ENCODE measurements at places on chromosomes 4 and X. TPM values are rescaled to one million over a fixed set of nuclear protein-coding genes. Genes with fewer than 3 reads are reported as not detected.

- DNase-seq: no peak
Measured at GRCh38 chr4:69141320-69141719, 45.0 kb downstream of the UGT2B7 start.

DNA sequence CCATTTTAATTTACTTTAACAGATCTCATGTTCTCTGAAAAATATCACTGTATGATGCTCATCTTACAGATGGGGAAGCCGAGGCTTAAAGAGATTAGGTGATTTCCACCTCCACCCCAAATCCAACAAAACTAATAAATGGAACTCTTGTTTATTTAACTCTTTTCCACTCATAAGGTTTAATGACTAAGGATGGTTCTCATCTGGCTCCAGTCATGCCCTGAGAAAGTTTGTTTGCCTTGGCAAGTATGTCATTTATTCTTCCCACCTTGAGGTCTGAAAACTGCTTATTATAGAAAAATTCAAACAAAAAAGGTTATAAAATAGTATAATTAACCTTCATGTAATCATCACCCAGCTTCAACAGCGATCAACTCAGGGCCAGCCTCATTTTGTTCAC lies 56.3 kb downstream of the PPEF2 start:
- DNase-seq: no peak

DNA sequence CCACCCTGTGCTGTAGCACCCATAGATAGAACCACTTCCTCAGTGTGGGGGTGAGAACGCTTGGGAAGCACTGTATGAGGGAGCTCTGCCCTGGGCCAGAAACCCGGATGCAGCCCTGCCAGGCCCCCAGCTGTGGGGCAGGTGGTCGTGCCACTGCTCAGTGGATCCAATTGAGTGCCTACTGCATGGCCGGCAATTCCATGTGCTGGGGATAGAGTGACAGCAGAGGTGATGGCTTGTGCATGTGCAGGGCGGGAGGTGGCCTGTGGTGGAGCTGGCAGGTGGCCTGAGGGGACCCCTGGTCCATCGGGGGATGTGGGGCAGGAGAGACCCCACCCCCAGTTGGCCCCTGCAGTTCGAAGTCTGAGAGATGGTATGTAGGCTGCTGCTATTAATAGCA lies 60.4 kb downstream of the TRMT44 start:
- DNase-seq: no peak

- DNase-seq: no peak
Measured at GRCh38 chr4:8207314-8207713, 8.2 kb downstream of the SH3TC1 start.

- DNase-seq: no peak
Measured at GRCh38 chr4:111812760-111813159, 332.5 kb upstream of the FAM241A start.

DNA sequence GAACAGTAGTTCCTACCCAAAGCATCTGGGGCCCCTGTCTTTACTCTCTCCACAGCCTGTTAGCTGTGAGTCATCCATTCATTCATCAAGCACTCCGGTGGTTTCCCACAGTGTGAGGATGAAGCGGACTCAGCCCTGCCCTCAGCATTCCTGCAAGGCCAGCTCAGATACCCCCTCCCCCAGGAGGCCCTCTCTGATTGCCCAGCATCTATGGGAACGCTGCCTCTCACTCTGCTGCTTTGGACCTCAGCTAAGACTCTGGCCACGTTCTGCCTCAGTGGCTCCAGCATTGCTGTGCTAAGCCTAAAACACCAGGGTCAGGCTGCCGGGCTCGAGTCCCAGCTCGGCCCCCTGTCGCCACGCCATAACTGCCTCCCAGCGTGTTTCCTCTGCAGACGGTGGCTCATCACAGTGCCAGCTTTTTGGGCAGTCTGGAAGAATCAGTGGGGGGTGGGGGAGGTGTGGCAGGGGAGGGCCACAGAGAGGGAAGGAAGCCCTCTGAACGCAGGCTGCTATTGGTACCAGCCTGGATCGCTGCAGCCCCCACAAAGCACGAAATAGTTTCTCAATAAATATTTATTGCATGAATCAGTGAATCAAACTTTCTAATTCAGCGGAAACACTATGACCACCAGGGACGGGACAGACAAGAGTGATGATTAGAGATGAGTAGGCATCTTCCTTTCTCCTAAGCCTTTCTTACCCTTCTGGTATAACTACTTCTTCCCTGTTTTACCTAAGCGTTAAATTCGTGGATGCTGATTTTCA lies 74.4 kb downstream of the SORCS2 start:
- DNase-seq: no peak

- DNase-seq: no peak
Measured at GRCh38 chr4:168503652-168504362, 7.0 kb downstream of the PALLD start.

GRCh38 chr4:187006189-187006618 lies 282.5 kb upstream of the FAT1 start:
- no peak for DNase-seq

DNA sequence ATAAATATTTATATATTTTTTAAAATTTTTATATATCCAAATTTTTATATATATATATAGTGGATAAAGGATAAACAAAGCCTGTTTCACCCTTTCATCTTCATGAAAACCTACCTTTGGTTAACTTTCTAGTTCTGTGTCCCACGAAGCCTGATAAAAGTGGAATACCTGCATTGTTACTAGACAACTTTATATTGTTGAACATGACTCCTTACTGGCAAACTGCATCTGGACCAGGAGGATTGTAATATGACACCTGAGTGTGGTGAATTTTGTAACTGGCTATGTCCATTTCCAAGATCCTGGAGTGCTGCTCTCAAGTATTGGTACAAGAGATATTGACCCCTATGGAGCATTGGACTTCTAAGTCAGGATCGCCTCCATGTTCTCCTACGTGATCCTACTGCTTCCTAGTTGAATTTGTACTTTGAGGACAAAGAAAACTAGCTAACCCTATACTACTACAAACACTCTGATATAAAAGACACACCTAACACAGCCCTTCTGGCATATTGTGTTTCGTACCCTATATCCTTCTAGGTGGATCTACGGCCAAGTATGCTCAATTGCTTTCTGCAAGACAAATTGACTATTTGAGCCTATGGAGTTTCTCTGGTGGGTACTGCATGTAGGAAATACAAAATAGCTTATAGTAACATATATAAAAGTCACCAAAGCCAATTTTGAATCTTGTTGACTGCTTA lies 61.3 kb upstream of the PRRG1 start:
- no peak for DNase-seq

- DNase-seq: peak; percentile 64
Measured at GRCh38 chr4:105894660-105895582, at the start of gene NPNT. Gene NPNT, plus strand, starts transcription at chr4:105895471. Its CDS starts 182 bp downstream, at chr4:105895653.

DNA sequence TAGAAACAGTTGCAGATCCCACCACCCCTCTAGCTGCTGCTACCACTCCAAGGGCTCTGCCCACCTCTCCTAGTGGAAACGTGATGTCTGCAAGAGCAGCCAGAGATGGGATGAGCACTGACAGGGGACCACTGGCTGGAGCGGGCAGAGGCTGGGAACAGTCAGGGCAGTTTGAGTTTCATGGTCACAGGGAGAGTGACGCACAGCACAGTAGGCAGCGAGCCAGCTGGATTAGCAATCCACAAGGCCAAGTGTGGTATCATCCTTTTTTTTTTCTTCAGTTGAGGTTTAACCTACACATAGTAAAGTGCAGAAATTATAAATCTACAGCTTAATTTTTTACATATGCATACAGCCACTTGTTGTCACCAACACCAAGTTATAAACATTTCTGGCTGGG lies 6.4 kb upstream of the SCML2 start:
- no peak for DNase-seq

DNA sequence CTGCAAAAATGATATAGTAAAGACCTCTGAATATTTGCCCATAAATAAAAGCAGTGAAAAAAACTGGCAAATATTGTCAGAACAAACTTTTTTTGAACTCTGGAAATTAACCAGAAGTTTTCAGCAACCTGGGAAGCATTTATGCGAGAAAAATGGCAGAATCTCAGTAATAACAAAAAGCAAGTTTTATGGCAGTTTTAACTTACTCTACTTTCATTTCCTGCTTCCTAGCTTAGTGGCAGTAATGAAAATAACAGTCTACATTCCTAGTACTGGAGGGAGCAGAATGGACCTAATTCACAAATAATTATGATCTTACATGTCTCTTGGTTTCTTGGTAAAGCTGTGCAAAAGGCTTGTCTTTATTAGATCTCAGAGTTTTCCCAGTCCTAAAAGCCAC lies 460.1 kb downstream of the NAF1 start:
- DNase-seq: no peak

- no peak for DNase-seq
Measured at GRCh38 chr4:148353571-148353970, 88.6 kb downstream of the NR3C2 start.

DNA sequence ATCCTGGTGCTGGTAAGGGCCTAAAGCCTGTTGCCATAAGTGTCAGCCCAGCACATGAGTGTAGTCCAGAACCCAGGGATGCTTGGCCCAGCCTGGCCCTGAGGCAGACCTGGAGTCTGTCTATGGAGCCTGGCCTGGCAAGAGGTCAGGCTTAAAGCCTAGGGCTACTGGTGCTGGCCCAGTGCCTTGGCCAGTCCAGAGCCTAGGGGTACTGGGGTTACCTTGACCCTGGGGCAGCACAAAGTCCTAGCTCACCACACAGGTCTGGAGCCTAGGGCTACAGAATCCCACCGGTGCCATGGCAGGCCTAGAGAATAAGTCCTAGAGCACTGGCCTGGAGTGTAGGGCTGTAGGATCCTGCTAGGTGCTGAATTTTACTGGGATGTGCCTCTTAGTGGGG lies 393.8 kb downstream of the MAGEE1 start:
- DNase-seq: no peak

DNA sequence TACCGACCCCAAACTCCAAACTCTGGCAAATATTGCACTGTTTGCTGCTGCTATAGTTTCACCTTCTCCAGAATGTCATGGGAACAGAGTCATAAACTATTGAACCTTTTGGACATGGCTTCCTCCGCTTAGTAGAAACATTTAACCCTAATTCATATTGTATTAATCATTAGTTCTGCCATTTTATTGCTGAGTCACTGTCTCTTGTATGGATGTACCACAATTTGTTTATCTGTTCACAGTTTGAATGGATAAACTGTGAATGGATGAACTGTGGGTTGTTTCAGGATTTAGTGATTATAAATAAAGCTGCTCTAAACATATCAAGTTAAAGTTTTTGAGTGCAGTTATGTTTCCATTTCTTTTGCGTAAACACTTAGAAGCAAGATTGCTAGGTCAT lies 10.1 kb downstream of the ANXA10 start:
- no peak for DNase-seq

DNA sequence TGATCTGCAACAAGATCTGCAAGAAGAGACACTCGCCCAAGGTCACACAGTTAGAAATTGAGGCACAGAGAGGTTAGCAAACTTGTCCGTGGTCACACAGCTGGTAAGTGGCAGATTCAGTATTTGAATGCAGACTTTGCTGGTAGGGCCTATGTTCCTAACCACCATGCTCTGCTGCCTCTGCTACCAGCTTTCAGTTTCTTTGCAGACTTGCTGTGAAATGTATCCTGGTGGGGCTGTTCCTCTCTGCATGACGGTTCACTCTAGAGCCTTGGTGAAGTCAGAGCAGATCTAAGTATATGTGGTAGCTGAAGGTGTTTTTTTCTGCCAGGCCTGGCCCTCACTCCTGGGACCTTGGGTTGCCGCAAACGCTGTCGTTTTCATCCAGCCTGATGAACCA lies 87.1 kb downstream of the BEND2 start:
- no peak for DNase-seq

DNA sequence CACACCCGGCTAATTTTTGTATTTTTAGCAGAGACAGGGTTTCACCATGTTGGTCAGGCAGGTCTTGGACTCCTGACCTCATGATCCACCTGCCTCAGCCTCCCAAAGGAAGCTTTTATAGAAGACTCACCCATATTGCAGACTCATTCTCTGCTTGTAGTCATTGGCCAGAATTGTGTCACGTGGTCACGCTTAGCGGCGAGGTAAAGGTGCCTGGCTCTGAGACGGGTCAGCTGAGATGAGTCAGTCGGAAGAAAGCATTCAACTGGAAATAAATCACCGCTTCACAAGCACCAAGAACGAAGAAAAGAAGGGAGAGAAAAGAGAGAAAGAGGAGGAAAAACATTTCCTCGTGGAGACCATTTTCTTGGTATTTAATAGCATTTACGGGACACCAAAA lies 218.8 kb upstream of the NOCT start:
- DNase-seq: no peak

DNA sequence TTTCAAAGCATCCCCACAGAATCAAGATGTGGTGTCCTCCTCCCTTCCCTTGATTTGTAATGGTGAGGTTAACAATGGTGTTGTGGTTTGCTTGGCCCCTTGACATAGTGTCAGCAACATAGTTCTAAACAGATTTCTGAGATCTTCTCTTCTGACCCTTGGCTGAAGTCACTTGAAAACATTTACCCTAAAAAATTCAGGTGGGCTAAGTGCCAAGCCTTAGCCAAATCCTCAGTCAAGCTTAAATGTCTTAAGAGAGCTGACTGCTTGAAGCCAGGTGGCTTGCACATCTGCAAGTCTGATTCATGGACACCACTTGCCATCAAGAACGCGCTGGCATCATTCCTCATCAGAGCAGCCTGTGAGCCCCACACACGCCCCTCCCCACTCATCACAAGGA lies 173.2 kb downstream of the MGST2 start:
- DNase-seq: no peak

NR3C2 gene
- total RNA-seq: 108 TPM

HMX1 gene
- total RNA-seq: not detected

IGFBP7 gene
- total RNA-seq: 116 TPM

BTK gene
- total RNA-seq: 5.6 TPM

MAGEA9B gene
- total RNA-seq: not detected

ITGB1BP2 gene
- total RNA-seq: 5.9 TPM
